Activated T-helper 1 cell treated with anti-CD3 and anti-CD28 coated beads, Interleukin-2, amount 50 U/mL, for 16 hours (primary cell): ENCODE measurements at places on chromosomes 3 and 15.

- no peak for DNase-seq
These were observed 264.0 kb upstream of the SLITRK3 start for GRCh38 chr3:165459924-165460835.

DNA sequence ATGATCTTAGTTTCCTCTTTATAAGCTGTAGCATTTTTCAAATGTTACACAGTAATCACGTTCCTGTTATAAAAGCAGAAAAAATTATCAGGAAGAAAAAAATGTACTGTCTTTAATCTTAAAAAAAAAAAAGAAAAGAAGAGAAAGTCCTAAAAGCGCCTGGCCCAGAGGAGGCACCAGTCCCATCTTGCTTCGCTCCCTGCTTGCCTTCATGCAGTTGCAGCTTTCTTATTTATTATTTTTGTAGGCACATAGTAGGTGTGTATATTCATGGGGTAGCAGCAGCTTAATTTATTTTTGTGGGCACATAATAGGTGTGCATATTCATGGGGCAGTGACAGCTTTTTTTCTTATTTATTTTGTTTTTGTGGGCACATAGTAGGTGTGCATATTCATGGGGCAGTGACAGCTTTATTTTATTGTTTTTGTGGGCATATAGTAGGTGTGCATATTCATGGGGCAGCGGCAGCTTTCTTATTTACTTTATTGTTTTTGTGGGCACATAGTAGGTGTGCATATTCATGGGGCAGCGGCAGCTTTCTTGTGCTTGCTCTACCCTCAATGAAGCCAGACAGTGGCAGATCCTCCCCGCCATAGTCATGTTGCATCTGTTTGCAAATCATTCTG, 5.5 kb upstream of the EHD4 start:
- no peak for DNase-seq

- no peak for DNase-seq
These were observed 63.5 kb upstream of the GOLGA8B start for GRCh38 chr15:34646918-34647317.

GRCh38 chr3:115071166-115071565, 75.9 kb downstream of the ZBTB20 start:
- DNase-seq: no peak

GRCh38 chr3:134904241-134904771, 109.2 kb downstream of the EPHB1 start:
- DNase-seq: no peak

DNA sequence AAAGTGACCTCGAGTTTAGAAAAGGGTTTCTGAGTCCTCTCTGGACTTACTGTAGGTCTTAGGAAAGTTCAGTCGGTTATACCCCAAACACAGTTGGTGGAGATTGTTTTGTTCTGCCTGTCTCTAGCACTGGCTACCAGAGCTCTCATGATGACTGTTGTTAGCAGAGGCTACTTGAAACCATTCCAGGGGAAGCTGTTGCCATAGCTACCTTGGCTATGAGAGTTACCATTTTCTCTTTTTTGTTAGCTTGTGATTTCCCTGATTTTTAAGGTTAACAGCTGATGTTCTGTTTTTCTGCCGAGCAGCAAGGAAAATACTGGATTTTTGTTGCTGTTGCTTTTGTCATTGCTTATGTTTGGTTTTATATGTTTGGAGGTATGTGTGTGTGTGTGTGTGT, 26.7 kb downstream of the ABHD2 start:
- DNase-seq: no peak

DNA sequence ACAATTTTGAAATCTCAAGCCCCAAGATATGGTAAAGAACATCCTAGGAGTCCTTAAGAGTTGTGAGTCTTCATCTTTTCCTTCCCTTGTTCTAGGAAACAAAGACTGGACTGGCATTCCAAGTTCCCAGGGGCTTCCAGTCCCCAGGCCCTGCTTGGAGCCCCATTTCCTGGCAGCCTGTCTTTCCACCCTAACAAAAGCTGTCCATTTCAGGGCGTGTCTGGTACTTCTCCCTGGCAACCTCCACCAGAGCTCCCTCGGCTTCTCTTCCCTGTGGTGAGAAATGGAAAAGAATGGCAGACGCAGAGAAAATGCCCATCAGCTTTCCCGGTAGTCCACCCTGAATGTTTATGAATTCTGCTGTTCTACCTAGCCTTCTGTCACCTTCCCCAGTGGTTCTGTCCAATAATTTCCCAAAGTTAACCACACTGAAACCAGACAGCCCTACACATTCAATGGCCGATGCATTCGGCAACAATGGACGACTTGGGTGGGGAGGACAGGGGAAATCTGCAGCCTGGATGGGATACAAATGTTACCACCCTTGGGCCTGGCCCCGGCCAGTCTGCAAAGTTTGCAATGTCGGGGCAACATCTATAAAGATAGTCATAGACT, 6.8 kb downstream of the RAB6B start:
- no peak for DNase-seq

DNA sequence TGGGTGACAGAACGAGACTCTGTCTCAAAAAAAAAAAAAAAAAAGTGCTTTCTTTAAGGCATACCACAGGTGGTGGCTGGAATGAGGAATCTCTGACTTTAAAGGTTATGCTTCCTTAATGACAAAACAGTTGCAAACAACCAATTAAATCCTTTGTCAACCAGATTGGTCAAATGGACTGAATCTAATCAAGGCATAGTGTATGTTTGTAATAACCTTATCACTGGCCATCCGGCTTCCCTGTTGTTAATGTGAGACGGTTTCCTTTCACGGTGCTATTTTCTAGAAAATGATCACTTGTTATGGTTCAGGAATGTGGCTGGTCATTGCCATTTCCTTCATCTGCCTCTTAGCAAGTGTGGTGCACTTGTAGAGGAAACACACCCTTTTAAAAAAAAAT, 75.9 kb downstream of the FLNB start:
- DNase-seq: no peak

GRCh38 chr15:62164396-62165103, 535 bp downstream of the C2CD4B start:
- no peak for DNase-seq
